ENCODE measurements at places on chromosomes 6 and 20.

- DNase-seq = no peak
These were observed 19.3 kb upstream of the PDE7B start for GRCh38 chr6:135832166-135832565.

DNA sequence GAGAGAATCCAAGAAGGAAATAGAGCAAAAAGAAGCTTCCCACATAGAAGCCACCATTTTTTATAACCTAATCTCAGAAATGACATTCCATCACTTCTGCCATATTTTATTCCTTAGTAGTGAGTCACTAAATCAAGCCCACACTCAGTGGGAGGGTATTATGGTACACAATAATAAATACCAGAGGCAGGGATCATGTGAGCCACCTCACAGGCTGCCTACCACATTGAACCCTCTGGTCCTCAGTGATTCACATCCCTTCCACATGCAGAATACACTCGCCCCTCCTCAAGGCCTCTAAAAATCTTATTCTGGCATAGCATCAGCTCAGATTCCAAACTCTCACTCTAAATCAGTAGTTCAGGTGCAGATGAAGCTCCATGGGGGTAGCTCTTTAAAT, 49.4 kb downstream of the TMC2 start:
- DNase-seq = no peak

- DNase-seq = no peak
These were observed 215.9 kb upstream of the AGPAT4 start for GRCh38 chr6:161489626-161490306.

- DNase-seq = no peak
These were observed 25.6 kb upstream of the ENPP4 start for GRCh38 chr6:46104209-46104608.

GRCh38 chr6:72776456-72776855, 154.6 kb downstream of the KCNQ5 start:
- no peak for DNase-seq

DNA sequence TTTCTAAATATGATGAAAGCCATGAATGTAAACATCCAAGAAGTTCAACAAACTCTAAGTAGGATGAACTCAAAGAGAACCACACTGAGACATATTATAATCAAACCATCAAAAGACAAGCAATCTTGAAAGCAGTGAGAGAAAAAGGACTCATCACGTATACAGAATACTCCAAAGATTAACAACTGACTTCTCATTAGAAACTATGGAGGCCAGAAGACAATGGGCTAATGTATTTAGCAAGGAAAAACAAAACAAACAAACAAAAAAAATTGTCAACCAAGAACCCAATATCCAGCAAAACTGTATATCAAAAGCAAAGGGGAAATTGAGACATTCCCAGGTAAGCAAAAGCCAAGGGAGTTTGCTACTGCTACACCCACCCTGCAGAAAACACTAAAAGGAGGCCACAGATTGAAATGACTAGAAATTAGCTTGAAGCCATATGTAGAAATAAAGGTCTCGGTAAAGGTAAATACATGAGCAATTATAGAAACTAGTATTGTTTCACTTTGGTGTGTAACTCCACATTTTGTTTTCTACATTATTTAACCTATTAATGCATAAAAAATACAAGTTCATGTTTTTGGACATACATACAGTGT, 301.1 kb upstream of the QKI start:
- no peak for DNase-seq

Measured in NCI-H748 treated with DMSO at 0.1 percent for 48 hours (cell line).